ENCODE measurements at places on chromosomes 2 and 18.

DNA sequence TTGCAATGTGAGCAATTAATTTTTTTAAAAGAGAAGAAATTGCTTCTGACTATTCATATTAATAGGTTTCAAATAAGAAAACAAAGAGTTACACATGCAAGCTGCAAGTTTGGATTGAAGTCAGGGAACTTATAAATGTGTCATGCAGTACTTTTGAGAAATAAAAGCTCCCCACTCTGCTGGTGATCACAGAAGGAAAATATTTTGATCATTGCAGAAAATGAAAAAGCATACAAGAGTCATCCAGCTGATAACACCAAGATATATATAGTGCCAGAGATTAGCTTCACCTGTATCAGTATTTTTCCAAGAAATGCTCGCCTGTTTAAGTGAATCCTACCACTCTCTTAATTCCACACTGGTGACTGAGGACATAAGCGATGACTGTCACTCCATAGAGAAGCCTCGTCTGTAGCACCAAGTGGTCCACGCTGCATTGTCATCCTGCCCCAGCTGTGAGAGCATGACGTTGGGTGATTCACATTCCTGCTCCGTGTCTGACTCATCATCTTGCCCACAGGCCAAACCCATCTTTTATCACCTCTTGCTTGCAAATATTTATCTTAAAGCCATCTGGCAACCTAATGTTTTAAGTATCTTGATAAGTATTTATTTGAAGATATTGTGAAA is 178.0 kb downstream of the ASXL3 start:
- DNase-seq: peak; percentile 47

GRCh38 chr2:218028562-218029348 is 26.0 kb upstream of the TNS1 start:
- no peak for DNase-seq

- no peak for DNase-seq
Measured at GRCh38 chr18:78884502-78884901, 95.1 kb upstream of the SALL3 start.

GRCh38 chr2:120791243-120791961 is 55.7 kb downstream of the GLI2 start:
- no peak for DNase-seq

- no peak for DNase-seq
Measured at GRCh38 chr2:25228848-25229278, 60.5 kb upstream of the POMC start.

DNA sequence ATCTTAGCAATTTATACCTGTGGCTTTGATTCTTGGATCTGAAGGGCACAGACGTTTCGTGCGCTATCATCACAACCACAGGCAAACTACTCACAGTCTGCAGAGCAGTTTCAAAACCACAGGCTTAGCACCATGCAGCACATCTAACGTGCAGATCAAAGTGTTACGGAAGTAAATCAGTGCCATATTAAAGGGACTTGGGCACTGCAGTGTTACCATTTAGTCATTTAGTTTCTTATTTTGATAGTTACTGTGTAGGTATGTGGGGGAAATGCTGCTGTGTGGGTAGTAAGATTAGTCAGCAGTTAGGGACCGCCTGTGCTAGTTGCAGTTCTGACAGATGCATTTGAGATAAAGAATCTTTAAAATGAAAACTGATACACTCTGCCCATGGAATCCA is 384.0 kb downstream of the NBAS start:
- no peak for DNase-seq

GRCh38 chr2:85802354-85803103 is 48.7 kb downstream of the ATOH8 start:
- no peak for DNase-seq

DNA sequence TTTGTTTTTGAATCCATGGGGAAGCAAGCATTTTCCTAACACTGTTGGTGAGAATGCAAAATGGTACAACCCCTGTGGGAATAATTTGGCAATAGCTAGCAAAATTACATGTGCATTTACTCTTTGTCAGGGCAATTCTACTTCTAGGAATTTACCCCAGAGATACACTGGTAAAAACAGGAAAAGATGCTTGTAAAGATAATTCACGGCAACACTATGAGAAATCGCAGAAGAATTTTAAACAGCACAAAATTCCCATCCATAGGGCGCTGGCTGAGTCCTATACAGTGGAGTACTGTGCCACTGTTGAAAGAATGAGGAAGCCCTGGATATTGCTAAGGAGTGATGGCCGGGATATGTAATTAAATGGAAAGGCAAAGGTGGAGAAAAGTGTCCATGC is 75.8 kb downstream of the DGKD start:
- peak; percentile 69 for DNase-seq

DNA sequence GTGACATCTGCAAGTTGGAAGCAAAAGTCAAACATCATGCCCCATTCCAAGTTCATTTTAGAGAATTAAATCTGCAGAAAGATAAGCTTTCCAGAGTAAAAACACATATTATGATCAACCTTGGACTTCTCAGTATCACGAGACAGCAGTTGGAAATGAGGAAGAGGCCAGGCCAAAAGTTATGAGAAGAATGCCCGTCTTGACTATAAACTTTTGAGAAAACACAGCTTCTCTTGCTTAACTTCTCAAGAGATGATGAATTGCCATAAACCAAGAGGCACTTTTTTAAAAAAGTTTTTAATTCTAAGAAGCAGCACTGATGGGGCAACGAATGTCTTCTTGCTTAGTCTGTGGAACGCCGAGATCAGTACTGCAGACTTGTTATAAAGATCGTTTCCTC is 52.6 kb upstream of the NFU1 start:
- peak; percentile 12 for DNase-seq

- no peak for DNase-seq
Measured at GRCh38 chr18:71450257-71450656, 1093.9 kb downstream of the CBLN2 start.

- no peak for DNase-seq
Measured at GRCh38 chr2:239500574-239501550, 100.0 kb upstream of the HDAC4 start.
